ENCODE measurements at places on chromosomes 5 and 9.

- peak; percentile 96 for DNase-seq
Observed at GRCh38 chr9:95875305-95876137, at the start of gene ERCC6L2. Gene ERCC6L2, plus strand, starts transcription at chr9:95875691. Its CDS starts 348 bp downstream, at chr9:95876039.

GRCh38 chr5:82100303-82101077, 128.7 kb downstream of the ATG10 start:
- no peak for DNase-seq

DNA sequence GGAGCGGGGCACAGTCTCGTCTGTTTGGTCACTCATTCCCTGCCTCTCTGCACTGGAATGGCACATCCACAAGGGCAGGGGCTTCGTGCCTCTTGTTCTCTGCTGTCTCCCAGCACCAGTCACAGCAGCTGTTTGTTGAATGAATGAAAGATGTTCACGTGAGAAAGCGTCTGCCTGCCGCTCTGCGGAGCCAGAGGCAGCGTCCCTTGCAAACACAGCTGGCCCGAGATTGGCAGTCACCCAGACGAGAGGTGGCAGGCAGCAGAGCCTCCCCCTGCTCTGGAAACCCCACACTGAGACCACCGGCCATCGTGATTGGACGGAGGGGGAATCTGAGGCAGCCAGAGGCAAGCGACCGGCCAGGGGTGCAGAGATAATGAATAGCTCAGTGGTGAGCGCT, 6.0 kb upstream of the FAM163B start:
- no peak for DNase-seq

DNA sequence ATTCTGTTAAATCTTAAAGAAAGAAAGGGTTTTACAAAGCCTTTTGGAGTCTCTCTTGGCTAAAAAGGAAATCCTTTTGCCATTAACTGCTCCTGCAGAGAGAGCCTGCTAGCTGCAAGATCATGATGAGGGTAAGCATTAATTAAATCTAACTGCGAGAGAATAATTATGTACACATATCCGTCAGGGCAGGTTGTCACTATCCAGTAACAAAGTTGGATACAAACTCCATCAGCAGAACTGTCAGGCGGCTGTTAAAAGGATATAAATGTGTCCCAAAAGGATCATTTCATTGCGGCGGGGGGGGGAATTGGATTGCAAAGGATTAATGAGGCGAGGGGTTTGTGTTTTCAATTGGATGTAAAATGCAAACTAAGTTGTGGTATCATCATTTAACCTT, 289.3 kb downstream of the ASTN2 start:
- DNase-seq: no peak

DNA sequence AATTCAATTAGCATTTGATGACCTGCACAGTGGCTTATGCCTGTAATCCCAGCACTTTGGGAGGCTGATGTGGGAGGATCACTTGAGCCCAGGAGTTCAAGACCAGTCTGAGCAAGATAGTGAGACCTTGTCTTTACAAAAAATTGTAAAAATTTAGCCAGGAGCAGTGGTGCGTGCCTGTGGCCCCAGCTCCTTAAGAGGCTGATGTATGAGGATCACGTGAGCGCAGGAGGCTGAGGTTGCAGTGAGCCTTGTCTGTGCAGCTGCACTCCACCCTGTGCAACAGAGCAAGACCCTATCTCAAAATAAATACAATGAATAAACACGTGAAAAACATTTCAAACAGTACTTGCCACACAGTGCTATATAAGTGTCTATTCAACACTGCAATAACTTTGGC, 4.2 kb downstream of the ABCA1 start:
- no peak for DNase-seq

- DNase-seq: peak; percentile 78
Observed at GRCh38 chr9:126500600-126501382, 112.9 kb upstream of the LMX1B start.

GRCh38 chr5:111511831-111512374, 432 bp downstream of the STARD4 start:
- DNase-seq: no peak

GRCh38 chr9:93082841-93083411, 13.1 kb upstream of the CARD19 start:
- no peak for DNase-seq

DNA sequence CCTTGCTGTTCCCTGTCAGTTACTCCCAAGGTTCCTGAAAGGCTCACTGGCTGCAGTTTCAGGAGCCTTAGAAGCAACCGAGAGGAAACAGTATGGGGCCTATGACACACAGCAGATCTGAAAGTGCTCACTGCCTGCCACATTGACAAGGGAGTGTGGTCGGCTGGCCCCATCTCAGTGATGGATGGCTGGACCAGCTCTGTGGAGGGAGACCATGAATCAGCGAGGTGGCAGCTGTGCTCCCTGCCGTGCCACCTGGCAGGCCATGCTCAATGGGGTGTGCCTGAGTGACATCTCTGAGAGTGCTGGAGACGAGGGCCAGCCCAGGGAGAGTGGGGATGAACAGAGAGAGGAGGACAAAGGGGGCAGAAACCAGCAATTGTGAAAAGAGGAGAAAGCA, 49.1 kb downstream of the DOCK2 start:
- no peak for DNase-seq

- DNase-seq: no peak
Observed at GRCh38 chr9:116251366-116251765, 97.8 kb downstream of the PAPPA start.

- DNase-seq: no peak
Observed at GRCh38 chr9:16031971-16032370, 479.1 kb downstream of the CCDC171 start.

- DNase-seq: no peak
Observed at GRCh38 chr5:58926541-58926935, 343.7 kb downstream of the RAB3C start.

- no peak for DNase-seq
Observed at GRCh38 chr9:17476401-17476800, 102.5 kb upstream of the SH3GL2 start.

GRCh38 chr5:17492770-17493169, 5.3 kb upstream of the TAF11L2 start:
- no peak for DNase-seq

- no peak for DNase-seq
Observed at GRCh38 chr9:135823036-135823435, 84.3 kb downstream of the CAMSAP1 start.

DNA sequence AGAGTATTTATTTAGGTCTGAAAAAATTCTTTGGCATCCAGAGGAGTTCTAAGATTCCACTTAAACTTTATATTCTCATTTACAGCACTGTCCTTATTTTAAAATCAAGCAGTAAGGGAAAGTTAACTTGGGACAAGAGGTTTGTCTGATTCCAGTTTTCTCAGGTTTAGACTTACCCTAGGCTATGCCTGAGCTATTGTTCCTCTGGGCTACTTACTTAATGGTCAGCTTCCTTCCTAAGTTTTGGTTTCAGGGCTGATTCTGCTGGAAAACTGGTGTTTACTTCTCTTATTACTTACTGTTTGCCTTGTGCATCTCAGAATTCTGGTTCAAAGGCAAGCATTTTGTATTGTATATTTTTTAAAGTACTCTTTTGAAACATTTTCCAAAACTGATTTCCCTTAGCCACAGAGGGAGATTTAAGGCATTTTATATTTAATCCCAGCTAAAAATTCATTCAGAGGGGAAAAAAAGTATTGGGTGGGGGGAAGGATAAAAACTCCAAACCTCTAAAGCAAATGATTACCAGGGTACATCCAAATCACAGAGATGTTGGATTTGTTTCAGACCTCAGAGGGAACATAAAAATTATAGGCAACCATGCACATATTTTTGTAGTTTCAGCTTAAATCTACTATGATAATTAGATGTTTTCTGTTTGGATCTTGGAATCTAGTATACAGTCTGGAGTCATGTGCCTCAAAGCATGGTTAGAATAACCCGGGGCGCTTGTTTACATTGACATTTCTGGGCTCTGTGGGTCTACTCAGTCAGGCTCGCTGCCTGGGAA, 290.0 kb downstream of the ARHGAP26 start:
- DNase-seq: no peak

DNA sequence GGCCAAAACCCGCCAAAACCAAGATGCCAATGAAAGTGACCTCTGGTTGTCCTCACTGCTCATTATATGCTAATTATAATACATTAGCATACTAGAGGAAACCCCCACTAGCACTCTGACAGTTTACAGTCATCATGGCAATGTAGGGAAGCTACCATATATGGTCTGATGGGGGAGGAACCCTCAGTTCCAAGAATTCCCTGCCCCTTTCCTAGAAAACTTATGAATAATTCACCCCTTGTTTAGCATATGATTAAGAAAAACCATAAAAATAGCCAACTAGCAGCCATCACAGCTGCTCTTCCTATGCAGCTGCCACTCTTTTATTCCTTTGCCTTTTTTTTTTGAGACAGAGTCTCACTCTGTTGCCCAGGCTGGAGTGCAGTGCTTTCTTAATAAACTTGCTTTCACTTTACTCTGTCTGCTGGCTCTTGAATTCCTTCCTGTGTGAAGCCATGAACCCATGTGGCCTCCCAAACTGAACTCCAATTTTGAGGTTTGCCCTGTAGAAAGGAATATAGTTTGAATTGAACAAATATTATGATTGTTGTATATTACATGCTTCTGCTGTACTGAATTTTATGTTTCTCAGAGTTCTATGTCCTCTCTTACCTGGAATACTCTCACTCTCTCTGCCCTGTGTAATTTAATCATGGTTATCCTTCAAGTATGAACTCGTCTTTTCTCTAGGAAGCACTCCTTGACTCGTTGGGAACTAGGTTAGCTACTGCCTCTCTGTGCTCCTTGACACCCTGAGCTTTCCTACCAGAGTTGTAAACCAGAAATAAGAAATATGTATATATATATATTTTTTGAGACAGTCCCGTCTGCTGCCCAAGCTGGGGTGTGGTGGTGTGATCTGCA, 59.8 kb downstream of the KIAA1958 start:
- no peak for DNase-seq

- no peak for DNase-seq
Observed at GRCh38 chr9:99878651-99879050, 27.8 kb upstream of the STX17 start.

- DNase-seq: no peak
Observed at GRCh38 chr5:2740051-2740875, 11.2 kb downstream of the IRX2 start.

GRCh38 chr9:21210311-21210710, 3.4 kb upstream of the IFNA10 start:
- DNase-seq: no peak

- no peak for DNase-seq
Observed at GRCh38 chr5:154516475-154516874, 38.4 kb upstream of the HAND1 start.

GRCh38 chr5:42274913-42275312, 148.3 kb upstream of the GHR start:
- DNase-seq: no peak

DNA sequence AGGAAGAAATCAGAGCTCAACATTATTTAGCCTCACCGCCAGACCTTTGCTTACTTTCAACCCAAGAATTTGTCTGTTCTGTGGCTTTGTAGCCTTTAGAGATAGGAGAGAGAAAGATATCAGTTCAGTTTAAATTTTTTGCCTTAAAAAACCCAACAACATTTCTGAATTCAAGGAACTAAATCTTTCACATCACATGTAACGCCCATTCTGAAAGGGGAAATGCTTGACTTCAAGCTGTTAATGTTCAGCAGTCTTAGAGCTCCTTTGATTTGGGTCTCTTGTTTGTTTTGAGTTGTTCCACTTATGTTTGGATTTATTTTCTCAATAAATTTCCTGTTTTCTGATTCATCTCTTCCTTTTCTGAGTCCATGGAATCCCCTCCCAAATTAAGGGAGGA, 294.5 kb downstream of the ARHGAP26 start:
- DNase-seq: no peak

DNA sequence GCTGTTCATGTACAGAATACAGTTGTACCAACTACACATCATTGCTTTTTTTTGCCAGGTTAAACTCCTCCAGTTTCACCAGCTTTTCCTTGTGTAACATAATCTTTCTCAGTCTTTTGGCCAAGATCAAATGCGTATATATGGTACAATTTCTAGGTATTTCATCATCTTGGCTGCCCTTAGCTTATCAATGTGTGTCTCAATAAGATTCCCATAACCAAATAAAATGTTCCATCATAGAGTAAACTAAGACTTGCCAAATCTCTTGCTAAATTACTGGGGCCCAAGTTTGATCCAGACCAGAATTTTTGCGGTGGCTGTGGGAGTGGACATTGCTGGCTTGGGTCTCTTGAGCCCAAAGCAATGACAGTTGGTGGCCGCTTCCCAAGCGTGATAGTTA, 24.3 kb upstream of the ERBIN start:
- DNase-seq: no peak

DNA sequence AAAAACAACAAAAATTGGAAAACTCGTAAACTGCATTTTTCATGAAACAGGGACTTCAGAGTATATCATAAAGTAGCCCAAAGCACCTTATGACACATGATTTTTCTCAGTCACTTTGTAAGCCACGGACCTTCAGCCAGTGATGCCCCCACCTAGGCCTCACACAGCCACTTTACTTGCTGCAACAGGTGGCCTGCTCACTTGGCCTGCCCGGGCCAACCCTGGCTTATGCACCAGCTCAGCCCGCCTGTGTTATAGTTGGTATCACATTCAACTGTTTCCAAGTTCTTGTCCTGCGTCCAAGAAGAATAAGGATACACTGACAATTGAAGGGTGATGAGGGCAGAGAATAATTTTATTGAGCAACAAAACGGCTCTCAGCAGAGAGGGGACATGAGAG, 219.2 kb downstream of the FER start:
- no peak for DNase-seq

DNA sequence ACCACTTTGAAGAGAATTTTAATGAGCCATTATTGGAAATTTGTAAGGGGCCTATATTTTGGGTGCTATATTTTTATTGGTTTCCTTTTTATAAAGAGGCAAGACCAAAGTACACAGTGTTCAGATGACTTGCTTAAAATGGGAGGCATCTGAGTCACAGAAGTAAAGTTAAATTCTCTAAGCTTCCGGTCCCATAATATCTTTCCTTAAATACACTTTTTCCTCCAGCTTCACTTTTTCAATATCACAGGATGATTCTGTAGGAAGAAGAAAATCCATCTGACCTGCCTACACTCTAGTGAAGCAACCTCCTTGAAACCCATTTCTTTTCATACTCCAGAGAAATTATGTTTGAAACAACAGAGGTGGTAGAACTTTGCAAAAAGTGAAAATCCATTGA, 274.0 kb downstream of the PIK3R1 start:
- DNase-seq: no peak
